ENCODE measurements at places on chromosomes 13 and 19.

- DNase-seq: peak; percentile 90
Measured at GRCh38 chr19:50658441-50659317, 9.4 kb downstream of the C19orf81 start.

GRCh38 chr13:48370815-48371214 is 42.1 kb downstream of the LPAR6 start:
- no peak for DNase-seq

- no peak for DNase-seq
Measured at GRCh38 chr13:109707742-109708617, 78.4 kb downstream of the IRS2 start.

DNA sequence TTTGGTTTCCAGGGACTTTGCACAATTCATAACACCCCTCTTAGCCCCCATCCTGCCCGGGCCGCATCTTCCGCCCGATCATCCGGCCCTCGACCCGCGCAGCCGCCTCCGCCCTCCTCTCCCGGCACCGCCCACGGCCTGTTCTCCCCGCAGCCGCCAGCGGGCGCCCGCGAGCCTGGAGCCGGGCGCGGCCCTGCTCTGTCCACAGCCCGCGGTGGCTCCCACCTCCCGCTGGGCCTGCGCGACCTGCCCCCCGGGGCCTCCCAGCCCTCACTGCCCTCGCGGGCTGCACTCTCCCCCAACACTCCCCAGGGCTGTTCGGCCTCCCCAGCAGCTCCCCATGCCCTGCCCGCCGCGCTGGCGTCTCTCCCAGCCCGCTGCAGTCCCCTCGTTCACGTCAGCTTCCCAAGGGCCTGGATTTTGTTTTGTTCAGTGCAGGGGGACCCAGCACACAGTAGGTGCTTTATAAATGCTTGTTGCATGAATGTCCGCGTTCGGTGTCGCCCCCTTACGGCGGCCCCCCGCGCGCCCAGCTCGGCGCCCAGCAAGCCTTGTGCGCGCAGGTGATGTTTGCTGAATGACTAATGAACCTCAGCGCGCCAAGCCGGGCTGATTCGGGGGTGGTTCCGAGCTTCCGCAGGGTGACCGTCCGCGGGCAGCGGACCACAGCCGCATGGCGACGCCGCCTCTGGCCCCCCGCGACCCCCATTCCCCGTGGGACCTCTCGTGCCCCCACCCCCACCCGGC is 4.6 kb upstream of the APC2 start:
- no peak for DNase-seq

DNA sequence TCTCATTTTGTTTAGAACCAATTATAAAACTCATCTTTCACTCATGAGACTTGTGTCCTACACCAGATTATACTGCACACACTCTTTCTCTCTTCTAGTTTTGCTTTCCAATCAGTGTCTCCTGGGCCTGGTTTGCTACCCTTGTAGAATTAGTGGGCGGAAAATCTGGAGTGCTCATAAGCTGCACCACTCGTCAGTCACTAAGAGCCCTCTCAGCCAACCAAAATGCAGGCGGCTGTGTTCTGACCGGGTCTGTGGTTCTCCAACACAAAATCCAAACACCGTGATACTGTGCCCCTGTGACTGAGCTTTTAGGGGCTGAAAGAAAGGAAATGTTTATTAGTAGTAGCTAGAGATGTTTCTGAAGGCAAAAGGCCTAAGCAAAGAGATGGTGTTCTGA is 83.7 kb upstream of the OBI1 start:
- DNase-seq: no peak

DNA sequence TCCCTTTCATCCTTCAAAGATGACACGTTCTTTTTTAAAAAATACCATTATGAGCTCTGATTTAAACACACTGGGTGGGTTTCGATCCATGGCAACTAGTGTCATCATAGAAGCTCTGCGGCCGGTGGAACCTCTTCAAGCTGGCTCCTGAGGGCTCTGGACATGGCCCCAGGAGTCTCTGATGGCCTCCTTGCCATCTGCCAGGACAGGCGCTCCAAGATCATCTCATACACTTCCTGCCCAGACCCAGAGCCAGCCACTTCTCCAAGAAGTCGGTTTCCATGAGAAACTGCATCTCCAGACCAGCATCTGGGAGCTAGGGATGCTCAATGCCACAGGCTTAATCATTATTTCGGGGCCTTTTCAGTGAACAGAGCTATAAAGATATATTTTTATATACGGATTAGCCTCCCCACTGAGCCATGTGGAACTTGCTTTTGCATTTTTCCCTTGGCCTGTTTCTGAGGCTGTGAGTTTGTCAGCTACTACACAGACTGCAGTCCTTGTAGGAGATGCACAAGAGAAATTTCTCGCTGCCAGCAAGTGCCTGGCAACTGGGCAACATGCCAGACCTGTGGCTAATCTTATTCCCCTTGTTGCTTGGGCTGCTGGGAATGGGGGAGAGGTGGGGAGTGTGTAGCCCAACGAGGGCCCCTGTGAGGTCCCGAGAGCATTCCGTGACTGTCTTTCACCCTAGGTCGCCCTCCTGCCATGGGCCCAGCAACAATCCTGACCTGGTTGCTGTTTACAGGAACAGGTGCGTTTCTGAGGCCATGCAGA is 15.9 kb downstream of the SUGP1 start:
- DNase-seq: no peak

DNA sequence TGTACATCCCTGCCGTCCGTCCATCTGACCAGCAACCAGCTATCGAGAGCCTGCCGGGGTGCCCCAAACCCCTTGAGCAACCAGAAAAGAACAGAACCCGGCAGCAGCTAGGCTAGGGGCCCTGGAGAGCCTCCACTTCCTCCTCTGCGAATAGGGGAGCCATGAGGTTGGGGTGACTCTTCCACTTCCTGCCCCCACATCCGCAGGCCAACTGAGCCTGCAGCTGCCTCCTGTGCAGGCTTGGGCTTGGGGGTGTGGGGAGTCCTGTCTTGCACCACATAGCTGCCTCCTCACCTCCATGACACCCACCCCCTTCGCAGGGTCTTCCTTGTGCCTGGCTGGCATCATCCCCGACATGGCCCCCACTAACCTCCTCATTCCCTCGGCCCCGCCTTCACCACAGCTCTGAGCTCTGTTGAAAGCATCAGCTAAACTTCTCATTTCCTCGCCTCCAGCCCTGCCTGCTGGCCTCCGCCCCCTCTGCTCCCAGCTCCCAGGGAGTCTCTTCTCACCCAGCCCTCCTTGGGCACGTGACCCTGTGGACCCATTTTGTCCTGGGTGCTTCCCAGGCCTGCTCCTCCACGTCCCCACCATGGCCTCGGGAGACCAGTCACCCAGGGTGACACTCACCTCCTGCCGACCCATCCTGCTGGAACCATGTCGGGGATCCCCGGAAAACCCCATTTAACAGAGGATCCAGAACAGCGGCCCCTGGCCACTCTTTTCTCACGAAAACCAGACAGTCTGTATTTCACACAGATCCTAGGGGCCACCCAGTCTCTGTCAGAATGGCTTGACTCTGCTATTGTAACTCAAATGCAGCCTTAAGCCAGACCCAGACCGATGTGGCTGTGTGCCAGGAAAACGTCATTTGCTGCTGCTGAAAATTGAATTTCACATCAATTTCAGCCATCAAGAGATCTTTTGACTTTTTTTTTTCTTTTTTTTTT is 50.4 kb downstream of the MYO9B start:
- DNase-seq: no peak

GRCh38 chr13:107028751-107029150 is 460.8 kb upstream of the ARGLU1 start:
- DNase-seq: peak; percentile 10

DNA sequence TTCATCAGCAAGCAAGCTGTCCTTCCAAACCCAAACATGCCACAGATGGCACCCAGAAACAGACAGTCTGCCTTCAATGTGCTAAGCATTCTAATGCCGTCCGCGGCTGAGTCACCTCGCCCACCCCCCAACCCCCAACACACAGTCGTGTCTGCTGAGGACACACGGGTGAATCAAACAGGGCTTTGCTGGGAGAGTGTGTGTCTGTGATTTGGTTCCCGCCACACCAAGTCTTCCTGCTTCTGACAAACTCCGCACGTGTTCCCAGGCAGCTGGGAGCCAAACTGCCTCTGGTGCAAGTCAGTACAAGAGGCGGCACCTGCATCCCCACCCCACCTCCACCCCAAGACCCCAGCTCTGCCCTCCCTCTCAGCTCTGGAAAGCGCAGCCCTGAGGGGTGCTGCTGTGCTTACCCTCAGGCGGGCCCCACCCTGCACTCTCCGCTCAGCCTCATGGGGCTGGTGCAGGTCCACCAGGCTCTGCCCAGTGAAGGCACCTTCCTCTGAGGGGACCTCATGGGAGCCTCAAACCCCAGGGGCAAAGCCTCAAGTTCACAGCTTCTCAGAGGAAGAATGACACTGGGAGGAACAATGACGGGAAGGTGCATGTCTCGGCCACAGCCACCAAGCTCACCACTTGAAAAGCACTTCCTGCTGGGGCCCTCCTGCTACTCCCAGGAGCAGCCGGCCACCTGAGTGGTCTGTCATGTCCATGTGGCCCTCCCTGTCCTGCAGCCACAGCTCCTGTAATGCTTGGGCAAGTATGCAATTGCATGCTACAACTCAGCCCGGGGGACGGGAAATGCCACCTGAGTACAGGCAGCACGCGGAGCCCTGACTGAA is 15.0 kb upstream of the SLC35E1 start:
- DNase-seq: no peak

GRCh38 chr19:19650331-19650730 is 6.9 kb upstream of the GMIP start:
- DNase-seq: no peak

DNA sequence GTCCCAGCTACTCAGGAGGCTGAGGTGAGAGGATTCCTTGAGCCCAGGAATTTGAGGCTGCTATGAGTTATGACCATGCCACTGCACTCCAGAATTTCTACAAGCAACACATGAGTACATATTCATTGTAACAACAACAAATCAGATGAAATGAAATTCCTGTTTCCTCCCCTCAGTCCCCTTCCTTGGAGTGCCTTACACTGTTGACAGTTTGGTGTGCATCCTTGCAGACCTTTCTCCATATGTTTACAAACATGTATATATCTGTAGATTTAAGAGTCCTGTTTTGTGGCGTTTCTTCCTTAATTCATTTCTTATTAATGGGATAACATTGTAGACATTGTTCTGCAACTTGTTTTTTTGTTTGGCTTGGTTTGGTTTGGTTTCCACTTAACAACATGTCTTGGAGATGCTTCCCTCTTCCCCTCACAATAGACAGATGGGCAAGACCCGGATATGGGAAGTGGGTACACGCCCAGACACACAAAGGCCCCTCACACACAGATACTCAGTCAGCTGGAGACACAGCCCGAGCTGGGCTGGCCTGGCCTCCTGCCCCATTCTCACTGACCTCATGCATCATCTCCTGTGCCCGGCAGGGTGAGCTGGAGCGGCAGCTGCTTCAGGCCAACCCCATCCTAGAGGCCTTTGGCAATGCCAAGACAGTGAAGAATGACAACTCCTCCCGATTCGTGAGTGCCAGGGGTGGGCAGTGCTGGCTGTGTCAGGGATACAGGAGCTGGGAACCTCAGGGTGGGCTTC is 21.7 kb downstream of the MYH14 start:
- no peak for DNase-seq

- no peak for DNase-seq
Measured at GRCh38 chr19:18297308-18297707, 15.9 kb upstream of the JUND start.

DNA sequence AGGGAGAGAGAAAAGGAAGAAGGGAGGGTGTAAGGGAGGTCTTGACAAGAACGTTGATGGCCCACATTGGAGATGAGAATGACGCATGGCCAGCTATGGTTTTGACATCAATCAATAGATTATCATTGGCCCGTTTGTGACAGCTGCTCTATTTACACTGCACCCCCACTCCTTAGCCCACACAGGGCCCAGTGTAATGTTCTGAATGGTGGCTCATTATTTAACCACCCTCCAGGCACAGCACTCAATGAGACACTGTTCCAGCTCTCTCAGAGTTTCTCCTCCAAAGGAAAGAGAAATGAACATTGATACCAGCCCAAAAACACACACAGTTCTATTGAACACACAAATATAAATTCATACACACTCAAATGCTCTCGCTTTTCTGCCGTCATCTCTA is 173.0 kb upstream of the IPO5 start:
- DNase-seq: no peak

GRCh38 chr19:39400061-39400460 is 6.6 kb upstream of the ZFP36 start:
- no peak for DNase-seq

DNA sequence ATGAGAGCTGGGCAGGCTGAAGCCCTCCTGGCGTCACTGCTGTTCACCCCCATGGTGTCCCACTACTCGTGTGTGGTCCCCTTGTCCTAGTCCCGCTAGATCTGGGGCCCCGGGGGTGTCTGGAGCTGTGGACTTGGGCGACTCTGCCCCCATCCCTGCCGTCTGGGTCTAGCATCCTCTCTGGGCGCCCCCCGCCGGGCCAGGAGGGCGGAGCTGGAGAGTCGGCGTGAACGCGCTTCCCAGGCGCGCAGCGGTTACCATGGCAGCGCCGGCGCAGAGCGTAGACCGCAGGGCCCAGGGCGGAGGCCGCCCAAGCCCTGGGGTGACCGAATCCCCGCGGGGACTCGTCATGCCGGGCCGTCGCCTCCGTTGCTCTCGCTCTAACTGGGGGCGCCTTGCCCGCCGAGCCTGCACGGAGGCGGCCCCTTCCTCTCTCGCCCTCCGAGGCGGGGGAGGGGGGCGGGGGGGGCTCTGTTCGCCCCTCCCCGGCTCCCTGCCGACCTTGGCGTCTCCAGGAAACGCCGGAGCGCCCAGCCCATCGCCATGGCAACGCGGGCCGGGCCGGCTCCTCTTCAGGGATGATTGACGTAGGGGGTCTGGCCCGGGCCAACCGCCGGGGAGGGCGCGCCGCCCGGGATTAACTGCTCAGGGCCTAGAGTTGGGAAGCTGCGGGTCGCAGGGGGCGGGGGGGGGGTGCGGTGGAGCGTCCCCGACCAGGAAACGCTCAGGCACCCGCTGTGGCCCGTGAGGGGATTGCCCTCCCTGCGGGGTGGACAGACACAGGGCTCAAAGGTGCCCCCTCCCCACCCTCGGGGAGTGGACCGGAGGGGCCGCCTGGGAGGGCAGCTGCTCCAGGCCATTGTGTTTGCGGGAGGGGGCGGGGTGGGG is 8.9 kb downstream of the ISYNA1 start:
- DNase-seq: no peak

DNA sequence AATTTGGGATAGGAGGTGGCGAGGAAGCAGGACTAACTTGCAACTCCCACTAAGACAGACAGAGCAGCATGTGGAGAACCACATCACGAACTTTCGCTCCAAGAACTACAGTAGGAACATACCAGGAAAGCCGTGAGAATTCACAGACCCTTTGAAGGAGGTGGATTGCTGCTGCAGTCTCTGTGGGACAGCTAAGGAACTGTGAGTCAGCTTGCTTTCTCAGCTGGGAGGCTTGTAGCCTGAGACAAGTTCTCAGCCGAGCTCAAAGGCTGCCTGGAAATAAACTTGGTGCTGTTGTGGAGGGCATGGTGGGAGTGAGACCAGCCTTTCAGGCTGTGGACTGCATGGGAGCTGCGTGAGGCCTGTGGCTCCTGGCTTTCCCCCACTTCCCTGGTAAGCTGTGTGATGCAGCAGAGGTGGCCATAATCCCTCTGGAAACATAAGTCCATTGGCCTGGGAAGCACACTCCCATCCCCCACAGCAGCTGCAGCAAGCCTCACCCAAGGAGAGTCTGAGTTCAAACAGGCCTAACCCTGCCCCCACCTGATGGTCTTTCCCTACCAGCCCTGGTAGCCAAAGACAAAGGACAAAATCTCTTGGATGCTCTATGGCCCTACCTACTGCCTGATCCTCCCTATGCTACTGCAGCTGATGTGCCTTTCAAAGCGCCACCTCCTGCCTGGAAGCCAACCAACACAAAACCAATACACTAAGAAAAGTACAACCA is 441.1 kb upstream of the HTR2A start:
- DNase-seq: no peak
